ENCODE measurements at places on chromosomes 13 and 19.

GRCh38 chr13:49610176-49610575 is 18.1 kb upstream of the ARL11 start:
- DNase-seq: no peak

GRCh38 chr13:54449922-54450321 is 1421.3 kb downstream of the OLFM4 start:
- DNase-seq: no peak

DNA sequence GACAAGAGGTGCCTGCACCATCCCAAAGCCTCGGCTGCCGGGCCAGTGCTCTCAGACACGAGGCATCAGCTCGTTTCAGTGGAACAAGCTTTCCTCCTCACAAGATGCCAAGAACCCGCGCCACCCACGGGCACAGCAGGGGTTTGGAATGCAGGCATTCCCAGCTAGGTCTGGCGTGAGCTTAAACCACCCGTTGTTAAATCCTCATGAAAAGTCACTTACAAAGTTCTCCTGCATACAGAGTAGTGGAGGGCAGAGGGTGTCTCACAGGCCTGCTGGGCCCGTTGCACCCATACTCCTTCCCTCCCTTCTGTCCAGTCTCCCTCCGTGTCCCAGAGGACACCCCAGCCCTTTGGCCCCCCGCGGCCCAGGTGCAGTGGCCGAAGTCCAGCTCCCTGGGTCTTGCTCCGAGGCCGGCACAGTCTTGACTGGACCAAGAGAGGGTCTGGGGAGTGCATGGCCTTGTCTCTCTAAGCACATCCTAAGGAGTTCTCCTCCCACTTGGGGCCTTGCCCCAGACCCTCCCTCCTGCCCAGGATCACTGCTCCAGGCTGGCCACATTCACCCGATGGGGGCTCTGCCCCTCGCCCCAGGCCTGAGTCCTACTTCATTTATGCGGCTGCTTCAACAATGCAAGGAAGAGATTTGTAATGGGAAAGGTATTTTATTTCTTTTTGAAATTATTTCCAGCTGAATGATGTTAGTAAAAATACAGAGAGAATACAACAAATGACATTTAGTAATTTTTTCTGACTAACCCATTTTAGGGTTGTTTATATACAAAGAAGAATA is 35.2 kb upstream of the GRTP1 start:
- no peak for DNase-seq

DNA sequence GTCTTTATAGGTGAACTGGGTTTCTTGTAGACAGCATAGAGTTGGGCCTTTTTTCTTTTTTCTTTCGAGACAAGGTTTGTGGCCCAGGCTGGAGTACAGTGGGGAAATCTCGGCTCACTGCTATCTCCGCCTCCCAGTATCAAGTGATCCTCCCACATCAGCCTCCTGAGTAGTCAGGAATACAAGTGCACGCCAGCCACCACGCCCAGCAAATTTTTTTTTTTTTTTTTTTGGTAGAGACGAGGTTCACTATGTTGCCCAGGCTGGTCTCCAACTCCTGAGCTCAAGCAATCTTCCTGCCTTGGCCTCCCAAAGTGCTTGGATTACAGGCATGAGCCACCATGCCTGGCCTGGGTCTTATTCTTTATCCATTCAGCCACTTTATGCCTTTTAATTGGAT is 5.1 kb upstream of the CALM3 start:
- no peak for DNase-seq

DNA sequence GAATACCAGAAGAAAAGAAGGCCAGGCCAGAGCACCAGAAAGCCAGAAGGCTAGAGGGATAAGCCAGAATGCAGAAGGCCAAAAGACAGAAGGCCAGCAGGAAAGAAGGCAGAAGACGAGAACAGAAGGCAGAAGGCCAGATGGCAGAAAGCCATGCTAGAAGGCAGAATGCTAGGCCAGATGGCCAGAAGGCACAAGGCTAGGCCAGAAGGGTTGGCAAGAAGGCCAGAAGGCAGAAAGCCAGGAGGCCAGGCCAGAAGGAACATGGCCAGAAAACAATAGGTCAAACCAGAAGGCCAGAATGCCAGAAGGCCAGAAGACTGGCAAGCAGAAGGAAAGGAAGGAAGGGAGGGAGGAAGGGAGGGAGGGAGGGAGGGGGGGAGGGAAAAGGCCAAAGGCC is 188.8 kb downstream of the TUBA3C start:
- DNase-seq: no peak

GRCh38 chr13:44506719-44507118 is 69.4 kb downstream of the TSC22D1 start:
- DNase-seq: no peak

- no peak for DNase-seq
These were observed 706 bp upstream of the DNAJC3 start for GRCh38 chr13:95676105-95676761.

DNA sequence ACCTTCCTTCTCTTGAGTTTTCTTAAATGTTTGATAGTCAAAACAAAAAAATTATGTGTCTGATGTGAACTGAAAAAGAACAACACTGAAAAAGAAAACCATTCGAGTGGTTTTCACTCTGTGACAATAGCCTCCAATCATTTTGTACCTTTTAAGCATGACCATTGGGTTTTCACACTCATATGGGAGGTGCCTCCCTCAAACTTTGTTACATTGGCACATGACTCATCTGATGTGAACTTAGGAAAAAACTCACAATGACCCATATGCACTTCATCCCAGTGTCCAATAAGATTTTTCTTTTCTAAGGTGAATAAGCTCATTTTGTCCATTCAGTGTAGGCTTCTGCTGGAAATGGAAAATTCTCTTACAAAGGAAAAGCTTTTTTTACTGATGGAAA is 66.6 kb upstream of the XPO4 start:
- DNase-seq: no peak

GRCh38 chr13:46894568-46894967 is 2.3 kb downstream of the HTR2A start:
- no peak for DNase-seq

GRCh38 chr19:53696951-53697350 is 65.2 kb downstream of the DPRX start:
- DNase-seq: no peak

DNA sequence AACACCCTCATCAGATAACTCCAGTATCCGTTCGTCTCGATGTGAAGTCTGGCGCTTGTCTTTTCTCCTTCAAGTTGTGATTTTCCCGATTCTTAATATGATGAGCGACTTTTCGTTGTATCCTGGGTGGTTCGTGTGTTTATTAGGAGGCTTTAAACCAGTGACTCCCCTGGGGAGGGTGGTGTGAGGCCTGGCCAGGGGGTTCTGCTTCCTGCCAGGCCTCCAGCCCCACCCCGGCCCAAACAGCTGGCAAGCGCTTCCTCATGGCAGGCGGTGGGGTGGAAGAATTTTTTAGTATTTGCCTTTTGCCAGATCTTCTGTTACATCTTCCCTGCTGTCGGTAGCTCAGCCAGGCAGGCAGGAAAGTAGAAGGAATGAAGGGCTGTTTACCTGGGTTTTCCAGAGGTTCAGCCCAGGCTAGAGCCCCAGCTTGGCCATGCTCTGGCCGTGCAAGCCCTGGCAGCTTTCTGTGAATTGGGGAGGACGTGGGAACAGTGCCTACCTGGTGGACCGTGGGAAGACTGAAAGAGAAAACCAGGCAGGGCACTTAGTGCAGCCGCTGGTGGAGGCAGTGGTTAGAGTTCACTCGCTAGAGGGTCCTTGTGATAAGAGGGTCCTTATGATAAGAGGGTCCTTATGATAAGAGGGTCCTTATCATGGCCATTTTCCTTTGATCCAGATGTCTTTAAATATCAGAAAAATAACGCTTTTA is 37.7 kb upstream of the DCUN1D2 start:
- no peak for DNase-seq

DNA sequence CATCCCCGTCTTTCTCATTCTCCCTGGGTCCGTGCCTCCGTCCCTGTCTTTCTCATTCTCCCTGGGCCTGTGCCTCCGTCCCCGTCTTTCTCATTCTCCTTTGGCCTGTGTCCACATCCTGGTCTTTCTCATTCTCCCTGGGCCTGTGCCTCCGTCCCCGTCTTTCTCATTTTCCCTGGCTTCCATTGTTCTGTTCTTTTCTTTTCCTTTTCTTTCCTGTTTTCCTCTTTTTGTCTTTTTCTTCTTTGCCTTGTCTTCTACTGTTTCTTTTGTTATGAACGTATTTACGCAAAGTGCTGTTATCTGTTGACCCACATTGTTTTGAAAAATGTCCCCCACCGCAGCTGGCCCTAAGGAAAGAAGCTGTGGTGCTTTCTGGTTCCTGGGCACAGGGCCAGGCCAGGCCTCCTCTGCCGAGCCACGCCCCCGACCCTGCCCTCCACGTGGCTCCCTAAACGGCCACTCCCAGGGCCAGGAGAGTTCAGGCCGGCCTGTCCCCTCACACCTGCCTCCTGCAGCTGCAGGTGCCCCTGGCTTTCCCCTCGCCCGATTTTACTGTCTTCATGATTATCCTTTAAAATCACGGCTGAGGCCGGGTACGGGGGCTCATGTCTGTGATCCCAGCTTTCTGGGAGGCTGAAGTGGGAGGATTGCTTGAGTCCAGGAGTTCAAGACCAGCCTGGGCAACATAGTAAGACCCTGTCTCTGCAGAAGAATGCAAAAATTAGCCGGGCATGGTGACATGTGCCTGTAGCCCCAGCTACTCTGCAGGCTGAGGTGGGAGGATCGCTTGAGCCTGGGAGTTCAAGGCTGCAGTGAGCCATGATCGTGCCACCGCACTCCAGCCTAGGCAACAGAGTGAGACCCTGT is 14.0 kb upstream of the TMPRSS9 start:
- DNase-seq: no peak

GRCh38 chr13:86193281-86193680 is 394.1 kb upstream of the SLITRK6 start:
- DNase-seq: no peak
